Stimulated activated CD4-positive, alpha-beta T cell treated with anti-CD3 and anti-CD28 coated beads, Interleukin-2, amount 100 ng/mL, for 24 hours (primary cell): ENCODE measurements at places on chromosomes 5 and 9.

DNA sequence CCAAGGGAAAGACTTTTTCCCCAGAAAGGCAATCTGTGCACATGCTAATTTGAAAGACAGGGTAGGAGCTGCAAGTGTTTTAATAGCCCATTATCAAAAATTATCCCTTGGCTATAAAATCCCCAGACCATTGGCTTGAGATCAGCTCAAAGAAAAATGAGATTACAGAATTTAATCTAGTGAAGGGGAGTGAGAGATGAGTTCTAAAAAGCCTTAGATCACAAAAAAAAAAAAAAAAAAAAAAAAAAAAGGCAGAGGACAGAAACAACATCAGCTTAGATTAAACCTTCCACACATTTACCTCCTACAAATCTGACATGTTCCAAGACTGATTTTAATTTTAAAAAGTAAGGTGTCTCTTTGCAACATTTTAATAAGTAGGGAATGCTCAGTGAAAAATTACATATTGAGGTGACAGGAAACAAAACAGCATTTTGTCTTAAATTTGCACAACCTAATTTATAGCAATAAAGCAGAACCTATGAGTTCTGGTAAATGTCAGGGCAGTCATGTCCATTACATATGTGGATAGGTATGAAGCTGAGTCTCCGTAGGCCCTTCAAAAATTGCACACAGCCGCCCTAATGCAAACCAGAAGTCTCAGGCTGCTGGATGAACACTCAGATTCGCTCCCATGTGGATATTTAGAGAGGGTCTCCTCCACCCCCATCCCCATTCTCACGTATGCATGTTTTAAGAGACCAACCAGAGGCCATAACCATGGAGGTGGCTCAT, 43.4 kb downstream of the NFIB start:
- DNase-seq: no peak

DNA sequence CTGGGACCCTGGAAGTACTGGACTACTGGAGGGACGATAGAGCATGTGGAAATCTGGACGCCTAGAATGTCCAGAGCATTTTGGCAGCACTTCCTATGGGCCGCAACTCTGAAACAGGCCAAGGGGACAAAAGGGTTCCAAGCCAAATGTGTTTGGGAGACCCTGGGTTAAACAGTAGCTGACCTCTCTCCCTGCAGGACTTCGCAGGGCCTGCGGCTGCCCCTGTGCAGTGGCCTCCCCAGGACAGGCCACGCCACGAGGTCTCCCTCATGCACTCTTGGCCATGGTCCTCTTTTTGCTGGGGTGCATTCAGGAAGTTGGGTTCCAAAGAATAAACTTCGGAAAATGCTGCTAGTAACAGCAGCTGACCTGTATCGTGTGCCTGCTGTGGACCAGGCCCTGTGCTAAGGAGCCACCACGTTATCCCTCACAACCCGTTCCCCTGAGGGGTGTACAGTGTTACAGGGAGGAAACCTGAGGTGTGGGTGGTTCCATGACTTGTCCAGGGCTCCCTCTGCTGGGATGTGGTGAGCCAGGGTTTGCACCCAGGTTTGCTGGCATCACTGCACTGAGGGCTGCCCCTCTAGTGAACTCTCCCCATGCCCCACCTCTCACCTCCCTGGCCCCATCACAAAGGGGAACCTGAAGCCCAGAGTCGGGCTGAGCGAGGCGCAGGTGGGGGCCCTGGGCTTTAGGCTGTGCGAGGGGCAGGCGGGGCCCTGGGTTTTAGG, 79.4 kb downstream of the AMBP start:
- DNase-seq: no peak

- peak; percentile 1 for DNase-seq
Observed at GRCh38 chr9:70043689-70044489, at the start of gene MAMDC2. MAMDC2 (plus strand) TSS chr9:70043848; CDS start chr9:70044198, 350 bp downstream.

- DNase-seq: no peak
Observed at GRCh38 chr9:8946461-8946860, 1146.9 kb upstream of the DMAC1 start.

DNA sequence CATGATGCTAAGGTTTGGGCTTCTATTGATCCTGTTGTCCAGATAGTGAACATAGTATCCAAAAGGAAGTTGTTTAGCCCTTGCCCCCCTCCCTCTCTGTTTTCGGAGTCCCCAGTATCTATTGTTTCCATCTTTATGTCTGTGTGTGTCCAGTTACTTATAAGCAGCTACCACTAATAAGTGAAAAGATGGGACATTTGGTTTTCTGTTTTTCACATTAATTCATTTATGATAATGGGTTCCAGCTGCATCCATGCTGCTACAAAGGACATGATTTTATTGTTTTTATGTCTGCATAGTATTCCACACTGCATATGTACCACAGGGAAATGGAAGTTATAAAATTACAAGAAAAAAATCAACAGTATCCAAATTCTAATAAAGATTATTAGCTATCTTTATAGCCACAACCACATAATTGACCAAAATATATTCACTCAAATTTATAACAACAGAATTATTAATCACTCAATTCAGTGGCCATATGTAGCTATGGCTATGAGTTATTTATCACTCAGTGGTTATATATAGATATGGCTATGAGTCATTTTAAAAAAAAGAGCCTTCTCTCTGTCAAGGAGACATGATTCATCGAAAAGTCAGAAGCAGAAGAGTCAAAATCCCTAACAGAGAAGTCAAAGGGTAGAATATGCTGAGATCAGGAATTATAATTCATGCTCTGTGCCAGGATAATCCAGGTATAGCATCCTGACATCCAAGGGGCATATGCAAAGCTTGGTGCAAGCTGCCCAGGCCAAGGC, 367.5 kb downstream of the DEPDC1B start:
- DNase-seq: no peak

- no peak for DNase-seq
Observed at GRCh38 chr5:9781890-9782289, 151.7 kb upstream of the TAS2R1 start.

- no peak for DNase-seq
Observed at GRCh38 chr9:101791533-101791932, 53.1 kb upstream of the GRIN3A start.

DNA sequence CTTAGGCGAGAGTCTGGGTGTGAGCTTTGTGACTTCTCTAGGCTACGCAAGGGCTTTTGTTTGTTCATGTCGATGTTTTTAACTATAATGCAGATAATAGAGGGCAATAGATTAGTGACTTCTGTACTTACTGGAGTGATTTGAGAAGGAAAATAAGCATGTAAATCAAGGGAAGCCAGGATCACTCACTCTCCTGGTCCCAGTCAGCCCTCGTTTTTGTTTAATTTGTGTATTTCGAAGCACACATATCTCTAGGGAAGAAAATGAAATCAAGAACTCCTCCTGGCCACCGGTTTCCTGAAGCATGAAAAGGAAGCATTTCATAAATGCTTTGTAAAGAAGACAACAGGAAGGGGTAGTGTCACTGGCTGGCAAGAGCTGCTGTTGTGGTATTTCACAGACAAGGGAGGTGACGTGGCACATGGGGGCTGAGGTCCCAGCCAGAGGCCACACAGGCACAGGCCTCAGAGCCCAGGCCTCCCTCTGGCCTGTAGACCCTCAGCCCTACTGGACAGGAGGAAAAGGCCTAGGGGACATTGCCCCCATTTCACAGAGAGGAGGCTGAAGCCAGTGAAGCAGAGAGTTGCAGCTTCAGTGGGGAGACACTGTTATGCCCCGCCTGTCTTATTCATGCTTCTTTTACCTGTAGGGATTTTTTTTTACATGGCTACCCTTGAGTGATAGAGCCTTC, 34.1 kb downstream of the IRF1 start:
- DNase-seq: peak; percentile 44

DNA sequence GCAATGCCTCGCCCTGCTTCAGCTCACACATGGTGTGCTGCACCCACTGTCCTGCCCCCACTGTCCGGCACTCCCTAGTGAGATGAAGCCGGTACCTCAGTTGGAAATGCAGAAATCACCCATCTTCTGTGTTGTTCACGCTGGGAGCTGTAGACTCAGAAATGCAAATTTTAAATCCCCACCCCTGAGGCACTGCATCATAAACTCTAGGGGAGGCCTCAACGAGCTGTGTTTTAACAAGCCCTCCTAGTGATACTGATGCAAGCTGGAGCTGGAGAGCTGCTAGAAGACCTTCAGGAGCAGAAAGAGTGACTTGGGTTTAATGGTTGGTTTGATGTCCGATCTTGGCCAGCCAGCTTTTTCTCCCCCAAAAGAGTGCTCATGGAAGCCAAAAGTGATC, 146.0 kb upstream of the MAST4 start:
- no peak for DNase-seq

- DNase-seq: no peak
Observed at GRCh38 chr5:33734537-33734936, 157.3 kb downstream of the ADAMTS12 start.

DNA sequence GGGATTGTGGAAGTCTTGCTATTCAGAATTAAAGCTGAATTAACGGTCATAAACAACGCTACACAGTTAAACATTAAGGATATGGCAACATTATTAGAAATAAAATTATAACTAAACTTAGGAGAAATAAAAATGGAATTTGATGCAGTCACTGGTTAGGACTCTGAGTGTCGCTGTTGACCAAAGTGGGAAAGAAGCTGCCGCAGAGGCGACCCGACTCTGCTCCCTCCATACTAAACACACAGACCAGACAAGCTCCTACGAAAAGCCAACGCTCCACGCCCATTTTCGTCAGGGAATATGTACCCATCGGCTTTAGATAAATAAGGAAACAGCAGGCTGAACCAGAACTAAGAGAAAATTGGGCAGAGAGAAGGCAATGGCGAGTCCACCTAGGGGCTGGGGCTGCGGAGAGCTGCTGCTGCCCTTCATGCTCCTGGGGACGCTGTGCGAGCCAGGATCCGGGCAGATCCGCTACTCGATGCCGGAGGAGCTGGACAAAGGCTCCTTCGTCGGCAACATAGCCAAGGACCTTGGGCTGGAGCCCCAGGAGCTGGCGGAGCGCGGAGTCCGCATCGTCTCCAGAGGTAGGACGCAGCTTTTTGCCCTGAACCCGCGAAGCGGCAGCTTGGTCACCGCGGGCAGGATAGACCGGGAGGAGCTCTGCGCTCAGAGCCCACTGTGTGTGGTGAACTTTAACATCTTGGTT, at the start of gene PCDHGA5:
Gene PCDHGA5 (plus strand): TSS at position 211 of the 709 bp plus-strand sequence. CDS start 169 bp downstream, at position 380.
- no peak for DNase-seq

DNA sequence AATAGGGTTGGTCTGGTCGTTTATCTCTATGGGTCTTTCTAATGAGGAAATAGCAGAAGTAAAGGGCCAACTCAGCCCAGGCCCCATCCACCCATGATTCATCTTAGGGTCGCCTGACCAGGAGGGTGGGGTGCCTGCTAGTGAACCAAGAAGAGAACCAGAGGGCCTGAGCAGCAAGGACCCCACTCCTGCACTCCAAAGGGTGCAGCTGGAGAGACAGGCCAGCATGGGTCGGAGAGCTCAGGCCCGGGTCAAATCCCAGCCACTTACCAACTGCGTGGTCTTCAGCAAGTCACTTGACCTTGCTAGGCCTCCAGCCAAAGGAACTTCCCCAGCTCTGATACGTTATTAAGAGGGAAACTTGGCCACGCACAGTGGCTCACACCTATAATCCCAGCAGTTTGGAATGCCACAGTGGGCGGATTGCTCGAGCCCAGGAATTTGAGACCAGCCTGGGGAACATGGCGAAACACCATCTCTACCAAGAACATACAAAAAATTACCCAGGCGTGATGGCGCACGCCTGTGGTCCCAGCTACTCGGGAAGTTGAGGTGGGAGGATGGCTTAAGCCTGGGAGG, 4.3 kb downstream of the BBLN start:
- no peak for DNase-seq

GRCh38 chr5:126744836-126745235, 32.1 kb upstream of the LMNB1 start:
- DNase-seq: no peak

GRCh38 chr5:62780888-62781287, 202.3 kb downstream of the LRRC70 start:
- DNase-seq: no peak

GRCh38 chr9:37953775-37954437, 50.0 kb upstream of the SLC25A51 start:
- DNase-seq: peak; percentile 44

DNA sequence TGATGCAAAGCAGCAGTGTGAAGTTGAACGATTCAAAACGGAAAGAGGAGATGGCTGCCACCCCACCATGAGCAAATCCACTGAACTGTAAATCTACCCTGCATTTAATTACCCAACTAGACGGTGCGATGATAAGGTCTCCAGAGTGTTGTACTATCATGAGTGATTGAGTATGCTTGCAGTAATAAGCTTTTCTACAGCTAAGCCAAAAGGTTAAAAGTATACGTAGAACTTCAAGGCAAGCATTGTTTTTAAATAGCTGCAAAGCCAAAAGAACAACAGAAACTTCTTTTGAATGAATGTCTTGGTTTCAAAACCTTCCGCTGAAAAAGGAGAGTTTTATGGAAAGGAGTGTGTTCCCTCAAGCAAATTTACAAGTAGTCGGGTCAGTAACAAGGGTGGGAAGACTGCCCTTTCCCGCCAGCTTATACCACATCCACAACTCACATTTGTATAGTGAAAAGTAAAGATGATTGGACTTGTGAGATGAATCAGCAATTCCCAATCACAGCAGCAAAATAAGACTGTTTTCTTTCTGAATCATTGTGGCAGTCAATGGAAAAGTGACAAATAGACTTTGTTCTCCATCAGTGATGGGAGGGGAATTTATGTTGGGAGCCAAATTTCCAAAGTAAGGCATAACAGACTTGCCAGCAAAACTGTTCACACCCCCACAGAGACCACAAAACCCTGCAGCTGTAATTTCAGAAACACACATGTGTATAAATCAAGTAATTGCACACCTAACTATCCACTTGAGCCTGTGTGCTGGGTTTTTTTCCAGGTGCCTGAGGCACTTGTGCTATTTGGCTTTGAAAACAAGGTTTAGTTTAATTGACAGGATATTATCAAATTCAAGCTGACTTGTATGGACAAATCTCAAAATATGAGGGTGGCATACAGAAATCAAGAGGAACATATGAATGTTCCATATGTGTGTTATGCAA, 407.7 kb upstream of the GRAMD2B start:
- no peak for DNase-seq

DNA sequence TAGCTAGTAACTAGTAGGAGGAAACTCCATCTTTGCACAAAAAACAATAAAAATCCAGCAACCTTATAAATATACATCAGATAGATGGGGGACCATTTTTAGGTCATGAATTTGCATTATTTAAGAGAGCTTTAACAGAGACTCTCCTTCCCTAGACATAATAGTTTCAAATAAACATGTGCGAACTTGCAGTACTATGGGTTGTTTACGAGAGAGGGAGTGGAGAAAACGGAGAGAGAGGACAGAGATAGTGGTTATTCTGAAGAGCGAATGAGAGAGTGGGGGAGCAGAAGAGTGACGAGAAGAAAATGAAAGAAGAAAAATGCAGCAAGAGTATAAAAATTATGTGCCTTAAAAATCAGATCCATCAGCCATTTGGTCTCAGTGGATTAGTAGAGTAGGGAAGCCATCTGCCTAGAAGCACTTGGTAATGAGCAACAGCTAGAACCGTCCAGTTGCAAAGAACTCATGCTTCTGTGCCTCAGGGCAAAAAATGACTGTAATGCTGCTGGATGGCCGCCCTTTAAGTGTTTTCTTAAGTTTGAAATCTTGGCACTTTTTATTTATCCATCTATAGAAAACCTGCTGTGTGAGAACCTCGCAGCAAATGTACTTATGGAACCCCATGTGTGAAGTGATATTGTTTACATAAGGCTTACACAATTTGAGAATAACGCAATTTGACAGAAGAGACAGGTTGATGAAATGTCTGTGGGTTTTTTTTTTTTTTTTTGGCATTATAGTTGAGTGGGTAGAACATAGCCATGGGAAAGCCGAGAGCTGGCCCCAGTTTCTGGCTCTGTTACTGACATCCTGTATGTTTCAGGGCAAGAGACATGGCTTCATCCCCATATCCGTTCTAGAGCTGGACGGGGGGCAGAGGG, 95.6 kb upstream of the ZNF608 start:
- DNase-seq: no peak
